ENCODE measurements at places on chromosomes 3 and 15. TPM values are rescaled to one million over a fixed set of nuclear protein-coding genes. Genes with fewer than 3 reads are reported as not detected.

- H3K27ac ChIP-seq, result no peak overlapping the region
- no peak overlapping the region for H3K4me3 ChIP-seq
- peaks cover 48% of the 10 kb centered on the region for H3K27me3 ChIP-seq
- no peak for DNase-seq
These were observed 18.9 kb downstream of the CX3CR1 start for GRCh38 chr3:39260957-39261356.

ITGA11 gene
- 0.61 TPM for total RNA-seq

- H3K4me3 ChIP-seq, result no peak overlapping the region
- no peaks in the 10 kb centered on the region for H3K36me3 ChIP-seq
- H3K27ac ChIP-seq, result no peak overlapping the region
- H3K27me3 ChIP-seq, result peaks cover 31% of the 10 kb centered on the region
- peak; percentile 60 for DNase-seq
These were observed 10.3 kb upstream of the KIF7 start for GRCh38 chr15:89665449-89666181.

DNA sequence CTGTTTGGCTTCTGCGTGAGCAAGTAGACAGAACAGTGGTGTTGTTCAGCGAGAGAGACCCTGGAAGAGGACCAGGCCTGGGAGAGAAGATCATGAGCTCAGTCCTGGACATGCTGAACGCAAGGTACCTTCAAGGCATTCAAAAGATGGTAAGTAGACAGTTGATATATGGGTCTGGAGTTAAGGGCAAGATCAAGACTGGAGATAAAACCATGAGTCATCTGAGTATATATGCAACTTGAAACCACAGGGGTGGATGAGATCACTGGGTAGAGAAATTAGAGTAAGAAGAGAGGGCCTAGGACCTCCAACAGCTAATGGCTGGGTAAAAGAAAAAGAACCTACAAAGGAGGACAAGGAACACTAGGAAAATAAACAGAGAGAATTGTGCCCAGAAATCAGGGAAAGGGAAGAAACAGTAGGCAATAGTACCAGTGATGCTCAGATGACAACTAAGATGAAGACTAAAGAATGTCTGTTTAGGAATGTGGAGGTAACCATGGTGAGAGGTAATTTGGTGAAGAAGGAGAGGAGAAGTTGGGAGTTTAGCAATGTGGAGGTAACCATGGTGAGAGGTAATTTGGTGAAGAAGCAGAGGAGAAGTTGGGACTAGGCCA lies 343.2 kb upstream of the ADAMTS9 start:
- H3K4me3 ChIP-seq, result no peak overlapping the region
- DNase-seq, result no peak
- no peaks in the 10 kb centered on the region for H3K27me3 ChIP-seq
- H3K27ac ChIP-seq, result no peak overlapping the region
- no peaks in the 10 kb centered on the region for H3K4me1 ChIP-seq
- H3K36me3 ChIP-seq, result no peaks in the 10 kb centered on the region

GRCh38 chr3:123728991-123729390 lies 144.1 kb upstream of the HACD2 start:
- H3K36me3 ChIP-seq, result no peaks in the 10 kb centered on the region
- no peaks in the 10 kb centered on the region for H3K4me1 ChIP-seq
- DNase-seq, result no peak
- no peak overlapping the region for H3K27ac ChIP-seq

- H3K4me3 ChIP-seq, result no peak overlapping the region
- H3K27me3 ChIP-seq, result no peaks in the 10 kb centered on the region
- no peak for DNase-seq
- no peak overlapping the region for H3K27ac ChIP-seq
These were observed 255.8 kb upstream of the CDIN1 start for GRCh38 chr15:36323615-36324014.

IQCH gene
- total RNA-seq, result 1.2 TPM

IL12A gene
- total RNA-seq, result 0.19 TPM

RAB43 gene
- 62.5 TPM for total RNA-seq

TTLL13 gene
- total RNA-seq, result 1.5 TPM

DNA sequence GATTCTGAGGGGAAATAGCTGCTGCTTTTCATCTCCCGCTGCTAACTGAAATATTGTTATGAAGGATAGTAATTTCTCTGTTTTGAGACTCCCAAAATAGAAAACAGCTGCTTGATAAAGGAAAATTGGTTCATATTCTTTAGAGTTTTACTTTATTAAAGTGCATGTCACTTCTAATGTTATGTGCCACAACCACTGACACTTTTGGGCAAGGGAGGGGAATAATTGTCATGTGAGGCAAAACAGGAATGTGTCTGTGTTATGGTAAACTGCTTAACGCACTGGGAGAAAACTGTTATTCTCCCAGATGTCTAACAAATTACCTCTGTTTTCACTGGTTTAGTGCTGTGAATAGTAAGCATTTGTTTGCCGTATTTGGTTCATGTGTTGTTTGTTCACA lies 201.6 kb downstream of the PDZRN3 start:
- DNase-seq, result no peak
- H3K36me3 ChIP-seq, result no peaks in the 10 kb centered on the region
- no peak overlapping the region for H3K27ac ChIP-seq

DNA sequence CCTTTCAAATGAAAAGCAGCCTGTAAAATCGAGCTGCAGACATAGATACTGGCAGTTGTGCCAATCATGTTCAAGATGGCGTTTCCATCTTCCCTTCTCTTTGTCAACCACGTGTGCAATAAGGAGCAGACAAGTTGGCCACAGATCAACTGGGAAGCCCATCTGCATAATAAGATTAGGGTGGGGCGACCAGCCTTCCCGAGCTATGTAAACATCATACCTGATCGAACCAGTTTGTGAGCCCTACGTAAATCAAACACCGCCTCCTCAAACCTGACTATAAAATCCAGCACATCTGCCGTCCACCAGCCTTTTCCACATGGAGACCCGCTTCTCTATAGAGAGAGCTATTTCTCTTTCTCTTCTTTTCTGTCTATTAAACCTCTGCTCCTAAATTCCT lies 37.2 kb downstream of the TRIM42 start:
- H3K27me3 ChIP-seq, result peaks cover 4% of the 10 kb centered on the region
- peaks cover 5% of the 10 kb centered on the region for H3K4me1 ChIP-seq
- no peak overlapping the region for H3K4me3 ChIP-seq
- DNase-seq, result no peak
- H3K36me3 ChIP-seq, result no peaks in the 10 kb centered on the region

DNA sequence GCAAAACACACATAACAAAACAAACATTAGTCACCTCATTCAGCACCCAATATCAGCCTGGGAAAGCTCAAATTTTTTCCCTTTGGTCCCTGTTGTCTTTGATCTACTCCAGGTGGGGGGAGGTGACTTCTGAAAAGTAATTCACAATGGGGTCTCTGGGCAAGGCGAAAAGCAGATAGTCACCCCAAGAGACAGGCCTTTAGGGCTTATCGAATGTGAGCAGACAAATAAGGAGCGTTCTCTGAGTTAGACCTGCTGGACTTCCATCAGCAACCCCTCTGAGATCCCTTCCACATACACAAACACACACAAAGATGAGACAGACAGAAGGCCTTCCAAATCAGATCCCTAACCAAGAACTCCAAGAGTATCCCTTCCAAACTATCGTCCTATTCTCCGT lies 171.0 kb upstream of the SMAD3 start:
- H3K27ac ChIP-seq, result no peak overlapping the region
- H3K36me3 ChIP-seq, result no peaks in the 10 kb centered on the region
- H3K4me1 ChIP-seq, result peaks cover 12% of the 10 kb centered on the region
- H3K4me3 ChIP-seq, result no peak overlapping the region
- DNase-seq, result no peak

DNA sequence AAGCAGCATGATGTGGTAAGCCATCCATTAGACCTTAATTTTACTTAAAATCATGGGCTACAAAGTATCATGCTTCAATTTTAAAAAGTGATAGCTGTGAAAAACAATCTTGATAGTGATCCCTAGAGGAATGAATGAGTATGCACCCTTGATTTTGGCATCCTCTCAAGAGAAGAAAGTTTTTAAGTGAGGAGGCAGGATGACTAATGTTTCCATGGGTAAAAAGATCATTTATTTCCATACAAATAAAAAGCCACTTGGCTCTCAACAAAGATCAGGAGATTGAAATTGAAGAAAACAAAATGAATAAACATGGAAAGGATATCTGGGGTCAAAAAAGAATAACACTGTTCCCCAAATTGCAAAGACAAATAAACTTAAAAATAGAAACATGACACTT lies 305.4 kb downstream of the MEX3B start:
- peaks cover 2% of the 10 kb centered on the region for H3K27me3 ChIP-seq
- no peak overlapping the region for H3K27ac ChIP-seq
- H3K4me3 ChIP-seq, result no peak overlapping the region
- no peaks in the 10 kb centered on the region for H3K4me1 ChIP-seq
- no peaks in the 10 kb centered on the region for H3K36me3 ChIP-seq

DNA sequence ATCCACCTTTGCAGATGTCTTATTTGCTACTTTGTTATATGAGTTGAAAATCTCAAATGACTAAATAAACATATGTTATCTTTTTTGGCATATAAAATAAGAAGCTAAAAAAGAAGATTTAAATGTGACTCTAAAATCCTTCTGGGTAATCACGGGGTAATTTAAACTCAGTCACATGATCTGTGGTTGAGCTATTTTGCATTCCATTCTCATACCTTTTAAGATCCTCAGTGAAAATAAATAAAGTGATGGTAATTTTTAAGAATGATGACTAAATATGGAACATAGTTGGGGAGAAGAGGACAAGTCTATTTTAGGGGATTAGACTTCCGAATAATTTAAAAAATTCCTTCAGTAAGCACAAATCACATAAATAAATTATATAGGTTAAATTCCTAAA lies 1076.8 kb downstream of the TUSC7 start:
- H3K4me1 ChIP-seq, result no peaks in the 10 kb centered on the region
- H3K27me3 ChIP-seq, result no peaks in the 10 kb centered on the region
- H3K4me3 ChIP-seq, result no peak overlapping the region
- H3K36me3 ChIP-seq, result no peaks in the 10 kb centered on the region
- no peak overlapping the region for H3K27ac ChIP-seq

ANKRD63 gene
- not detected for total RNA-seq

DISP2 gene
- total RNA-seq, result 2.0 TPM

DNA sequence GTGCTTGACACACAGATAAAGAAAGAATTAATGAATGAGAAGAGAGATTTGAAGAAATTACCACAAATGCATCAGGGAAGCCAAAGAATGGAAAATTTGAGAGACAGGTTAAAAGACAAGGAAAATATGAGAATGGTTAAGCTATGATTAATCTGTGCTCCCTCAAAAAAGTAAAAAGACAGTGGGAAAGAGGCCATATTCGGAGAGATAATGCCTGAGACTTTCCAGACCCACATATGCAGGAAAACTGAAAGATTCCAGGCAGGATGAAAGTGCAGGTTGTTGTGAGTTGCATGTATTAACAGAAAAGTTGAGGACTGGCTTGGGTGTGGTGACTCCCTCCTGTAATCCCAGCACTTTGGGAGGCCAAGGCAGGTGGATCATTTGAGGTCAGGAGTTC lies 302.3 kb downstream of the UACA start:
- H3K36me3 ChIP-seq, result no peaks in the 10 kb centered on the region
- peaks cover 64% of the 10 kb centered on the region for H3K27me3 ChIP-seq
- no peak for DNase-seq
- peaks cover 10% of the 10 kb centered on the region for H3K4me1 ChIP-seq

DNA sequence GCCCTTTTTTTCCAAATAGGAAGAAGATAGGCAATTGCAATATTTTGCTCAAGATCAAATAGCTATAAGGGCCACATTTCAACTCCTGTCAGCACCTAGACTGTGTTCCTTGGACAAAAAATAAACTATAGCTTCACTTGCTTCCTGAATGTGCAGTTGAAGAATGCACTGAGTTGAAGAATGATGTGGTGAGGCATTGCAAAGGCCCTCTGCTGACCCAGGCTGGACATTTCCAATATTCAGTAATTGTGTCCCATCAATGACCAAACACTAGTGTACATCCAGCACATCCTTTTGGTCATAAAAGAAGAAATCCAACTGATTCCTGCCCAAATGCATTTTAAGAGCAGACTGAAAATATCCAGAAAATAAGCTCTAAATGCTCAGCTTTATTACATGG lies 424.8 kb upstream of the TGFBR2 start:
- no peaks in the 10 kb centered on the region for H3K36me3 ChIP-seq
- peaks cover 6% of the 10 kb centered on the region for H3K27me3 ChIP-seq
- no peak overlapping the region for H3K4me3 ChIP-seq
- no peaks in the 10 kb centered on the region for H3K4me1 ChIP-seq
- DNase-seq, result no peak

SIDT1 gene
- 48.3 TPM for total RNA-seq

CCR8 gene
- total RNA-seq, result 1.1 TPM

GRCh38 chr3:73536952-73537351 lies 87.8 kb downstream of the PDZRN3 start:
- DNase-seq, result no peak
- no peaks in the 10 kb centered on the region for H3K27me3 ChIP-seq
- H3K4me3 ChIP-seq, result no peak overlapping the region

GRCh38 chr3:63955036-63955650 lies 43.0 kb upstream of the SCAANT1 start:
- peaks cover 22% of the 10 kb centered on the region for H3K4me1 ChIP-seq
- no peak for DNase-seq
- no peak overlapping the region for H3K4me3 ChIP-seq
- peaks cover 13% of the 10 kb centered on the region for H3K36me3 ChIP-seq

DNA sequence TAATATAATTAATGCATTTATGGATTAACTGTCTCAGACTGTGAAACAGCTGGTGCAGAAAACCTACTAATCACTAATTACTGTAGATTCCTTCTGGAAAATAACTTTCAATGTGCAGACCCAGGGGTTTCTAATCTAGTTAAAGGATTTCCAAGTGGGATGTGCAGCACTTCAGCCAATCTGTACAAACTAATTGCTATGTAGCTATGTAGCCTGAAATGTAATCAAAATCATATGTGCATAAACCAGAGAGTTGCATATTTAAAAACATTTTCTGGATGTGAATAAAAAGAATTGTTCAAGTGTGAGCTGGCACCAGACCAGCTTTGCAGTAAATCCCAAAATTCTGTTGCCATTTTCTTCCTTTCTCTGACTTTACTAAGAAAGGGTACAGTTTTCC lies 127.5 kb upstream of the CD96 start:
- H3K4me1 ChIP-seq, result no peaks in the 10 kb centered on the region
- peaks cover 4% of the 10 kb centered on the region for H3K36me3 ChIP-seq
- no peak for DNase-seq
- peaks cover 6% of the 10 kb centered on the region for H3K27me3 ChIP-seq
- no peak overlapping the region for H3K4me3 ChIP-seq

- no peak for DNase-seq
- no peaks in the 10 kb centered on the region for H3K36me3 ChIP-seq
- no peak overlapping the region for H3K4me3 ChIP-seq
- H3K27ac ChIP-seq, result no peak overlapping the region
- no peaks in the 10 kb centered on the region for H3K4me1 ChIP-seq
These were observed 80.1 kb upstream of the TRIM42 start for GRCh38 chr3:140597792-140598191.
